ENCODE measurements at places on chromosomes 4 and X.

DNA sequence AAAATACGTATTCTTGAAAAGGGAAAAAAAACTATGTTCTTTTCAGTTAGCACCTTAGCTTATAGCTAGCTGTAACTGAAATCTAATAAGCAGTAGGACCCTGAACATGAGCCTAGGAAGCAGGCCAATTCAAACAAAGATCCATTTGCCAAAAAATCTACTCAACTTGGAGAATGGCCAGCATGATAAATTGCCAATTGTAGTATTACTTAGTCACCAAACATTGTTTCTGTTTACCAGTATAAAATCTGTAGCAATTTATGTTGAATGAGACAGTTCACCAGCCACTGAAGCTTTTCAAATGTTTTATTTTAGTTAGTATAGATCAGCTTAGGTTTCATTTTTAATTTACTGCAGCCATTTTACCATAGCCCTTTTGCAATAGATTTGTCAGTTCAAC, 323.6 kb upstream of the DIPK2B start:
- DNase-seq: peak; percentile 54

DNA sequence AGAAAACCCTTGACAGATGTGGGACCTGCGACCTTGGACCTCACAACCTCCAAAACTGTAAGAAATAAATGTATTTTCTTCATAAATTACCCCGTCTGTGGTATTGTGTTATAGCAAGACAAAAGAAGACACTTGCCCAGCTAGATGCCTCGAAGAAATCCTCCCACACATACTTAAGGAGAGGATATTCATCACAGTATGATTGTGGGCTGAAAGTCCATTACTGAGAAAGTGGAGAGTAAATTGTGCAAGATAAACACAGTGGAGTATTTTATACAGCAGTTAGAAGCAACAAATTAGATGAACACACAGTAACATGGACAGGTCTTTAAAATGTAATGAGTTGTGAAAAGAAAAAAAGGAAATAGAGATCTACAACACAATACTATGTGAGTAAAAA, 25.8 kb upstream of the PLA2G12A start:
- no peak for DNase-seq

- DNase-seq: peak; percentile 13
Measured at GRCh38 chr4:37662861-37663390, 23.2 kb downstream of the RELL1 start.

- DNase-seq: peak; percentile 4
Measured at GRCh38 chr4:98802770-98803198, 126.1 kb downstream of the EIF4E start.

- no peak for DNase-seq
Measured at GRCh38 chr4:24930151-24930550, 17.3 kb upstream of the CCDC149 start.

- DNase-seq: no peak
Measured at GRCh38 chr4:104795264-104795939, 300.7 kb upstream of the CXXC4 start.

GRCh38 chr4:172521680-172522079, 646.9 kb upstream of the GALNT7 start:
- no peak for DNase-seq

- peak; percentile 43 for DNase-seq
Measured at GRCh38 chr4:122831515-122832196, 5.0 kb downstream of the FGF2 start.

DNA sequence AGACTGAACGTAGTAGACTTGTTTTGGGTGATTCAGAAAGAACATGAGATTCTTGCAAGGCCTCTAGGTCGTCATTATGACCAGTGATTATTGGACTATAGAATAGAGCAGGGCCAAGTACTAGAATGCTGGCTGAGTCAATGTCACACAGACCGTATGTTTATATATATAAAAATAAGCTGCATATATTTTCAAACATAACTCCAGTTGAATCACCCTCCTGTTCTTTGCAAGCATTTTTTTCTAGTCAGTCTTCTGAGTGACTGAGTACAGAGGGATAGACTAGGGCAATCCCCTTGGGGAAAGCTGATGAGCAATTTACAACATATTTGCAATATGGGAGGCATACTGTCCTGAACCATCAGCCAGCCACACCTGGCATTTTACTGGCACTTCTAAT, 48.4 kb upstream of the PRPS1 start:
- peak; percentile 22 for DNase-seq

DNA sequence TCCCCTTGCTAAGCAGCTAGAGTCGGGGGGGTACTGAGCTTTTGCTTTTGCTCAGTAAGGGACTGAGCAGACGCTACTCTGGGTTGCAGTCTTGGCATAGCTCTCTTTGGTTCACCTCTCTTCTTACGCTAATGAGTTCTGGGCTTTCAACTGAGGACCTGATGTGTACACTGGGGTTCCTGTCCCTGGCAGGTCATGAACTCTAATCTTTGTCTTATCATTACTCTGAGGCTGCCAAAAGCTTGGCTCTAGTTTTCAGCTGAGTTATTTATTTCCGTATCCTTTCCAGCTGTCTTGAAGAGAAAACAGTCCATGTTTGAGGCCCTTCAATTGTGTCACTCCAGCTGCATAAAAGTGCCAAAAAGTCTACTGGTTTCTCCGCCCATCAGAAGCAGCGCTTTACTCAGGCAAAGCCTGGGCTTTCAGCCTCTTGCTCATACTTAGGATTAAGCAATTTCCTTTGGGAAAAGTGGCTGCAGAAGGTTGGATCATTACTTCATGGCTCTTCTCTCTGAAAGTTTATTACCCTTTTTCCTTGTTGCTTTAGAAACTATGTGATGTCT, 121.0 kb upstream of the STOX2 start:
- DNase-seq: peak; percentile 11

- no peak for DNase-seq
Measured at GRCh38 chr4:1743551-1743950, 22.2 kb downstream of the TACC3 start.

DNA sequence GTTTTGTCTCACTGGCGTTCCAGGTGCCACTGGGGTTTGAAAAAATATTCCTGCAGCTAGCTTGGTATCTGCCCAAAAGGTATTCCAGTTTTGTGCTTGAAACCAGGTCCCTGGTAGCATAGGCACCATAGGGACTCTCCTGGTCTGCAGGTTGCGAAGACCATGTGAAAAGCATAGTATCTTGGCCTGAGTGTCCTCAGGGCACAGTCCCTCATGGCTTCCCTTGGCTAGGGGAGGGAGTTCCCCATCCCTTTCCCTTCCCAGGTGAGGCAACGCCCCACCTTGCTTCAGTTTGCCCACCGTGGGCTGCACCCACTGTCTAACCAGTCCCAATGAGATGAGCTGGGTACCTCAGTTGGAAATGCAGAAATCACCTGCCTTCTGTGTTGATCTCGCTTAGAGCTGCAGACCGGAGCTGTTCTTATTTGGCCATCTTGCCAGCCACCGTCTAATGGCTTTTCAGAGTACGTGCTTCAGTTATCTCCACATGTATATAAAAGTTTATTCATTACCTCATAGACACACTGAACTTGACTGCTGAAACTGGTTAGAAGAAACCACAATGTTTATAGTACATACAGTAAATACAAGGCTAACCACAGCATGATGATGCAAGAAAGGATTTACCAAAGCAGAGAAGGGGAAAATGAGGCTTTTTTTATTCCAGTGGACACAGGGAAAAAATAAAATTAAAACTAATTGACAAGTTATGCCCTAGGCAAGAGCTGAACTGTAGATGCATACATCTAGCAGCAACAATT, 10.6 kb downstream of the PBDC1 start:
- DNase-seq: peak; percentile 76

DNA sequence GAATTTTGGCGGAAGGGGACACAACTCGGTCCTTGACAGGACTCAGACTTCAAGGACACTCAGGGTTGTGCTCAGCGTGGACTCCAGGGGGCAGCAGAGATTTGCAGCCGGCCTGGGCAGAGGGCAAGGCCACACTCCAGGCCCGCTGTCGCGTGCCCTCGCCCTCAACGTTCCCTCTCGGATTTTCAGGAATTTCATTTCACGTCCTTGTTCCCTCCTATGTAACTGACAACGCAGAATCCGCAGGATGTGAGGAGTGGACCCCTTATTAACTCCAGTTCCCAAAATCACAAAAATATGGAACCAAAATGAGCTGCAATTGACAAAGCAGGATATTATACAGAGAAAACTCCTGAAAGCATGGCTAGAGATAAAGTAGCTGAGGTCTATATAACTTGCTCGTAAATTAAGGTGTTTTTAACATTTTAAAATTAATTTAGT, 21.0 kb upstream of the DCTD start:
- peak; percentile 77 for DNase-seq

GRCh38 chr4:38128478-38129459, 168.6 kb downstream of the PTTG2 start:
- peak; percentile 41 for DNase-seq

DNA sequence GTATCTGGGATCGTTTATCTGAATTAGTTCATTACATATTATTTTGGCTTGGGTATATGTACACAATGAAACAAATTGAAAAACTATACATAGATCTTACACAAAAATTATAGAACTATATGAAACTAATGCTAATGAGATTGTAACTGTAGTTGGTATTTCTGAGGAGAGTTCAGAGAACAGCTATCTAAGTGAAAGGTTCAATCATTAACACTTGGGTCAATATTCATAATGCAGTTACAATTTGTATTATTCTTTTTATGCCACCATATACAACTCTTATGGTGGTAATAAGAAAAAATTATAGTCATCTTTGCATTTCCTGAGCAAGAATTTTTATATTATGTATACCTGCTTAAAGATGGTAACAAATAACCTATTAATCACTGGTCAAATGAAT, 461.0 kb downstream of the GRXCR1 start:
- DNase-seq: no peak

DNA sequence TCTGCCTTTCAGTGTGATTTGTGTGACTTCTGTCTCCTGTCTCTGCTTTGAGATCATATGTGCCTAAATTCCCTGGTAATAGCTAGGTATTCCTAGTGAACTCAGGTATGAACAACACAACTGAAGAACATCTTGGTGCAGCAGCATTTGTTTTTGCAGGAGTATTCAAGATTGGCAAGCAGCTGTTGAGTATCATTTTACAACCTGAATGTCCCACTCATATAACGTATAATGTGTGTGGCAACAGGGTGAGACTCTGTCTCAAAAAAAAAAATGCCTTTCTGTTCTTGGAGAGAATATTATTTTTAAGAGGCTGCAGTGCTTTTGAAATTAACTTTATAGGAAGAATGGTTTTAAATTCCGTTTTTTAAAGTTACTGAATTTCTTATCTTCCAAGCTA, 7.7 kb downstream of the LSM6 start:
- DNase-seq: no peak

DNA sequence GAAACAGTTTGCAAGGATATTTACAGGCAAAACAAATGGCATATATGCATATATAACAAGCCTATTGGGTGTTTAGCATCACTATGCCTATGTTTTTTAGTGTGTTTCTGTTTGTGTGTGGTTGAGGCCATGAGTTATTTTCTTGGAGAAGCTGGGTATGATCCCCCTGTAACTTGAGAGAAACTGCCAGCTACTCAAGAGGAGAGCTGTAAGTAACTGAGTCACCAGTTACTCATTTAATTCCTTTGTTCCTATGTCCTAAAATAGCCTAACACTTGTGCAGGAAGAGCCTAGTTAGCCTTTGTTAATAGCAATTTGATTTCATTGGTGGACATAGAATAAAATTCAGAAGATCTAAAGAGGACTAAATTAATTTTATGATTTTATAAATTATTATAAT, 79.1 kb downstream of the PWWP3B start:
- no peak for DNase-seq

DNA sequence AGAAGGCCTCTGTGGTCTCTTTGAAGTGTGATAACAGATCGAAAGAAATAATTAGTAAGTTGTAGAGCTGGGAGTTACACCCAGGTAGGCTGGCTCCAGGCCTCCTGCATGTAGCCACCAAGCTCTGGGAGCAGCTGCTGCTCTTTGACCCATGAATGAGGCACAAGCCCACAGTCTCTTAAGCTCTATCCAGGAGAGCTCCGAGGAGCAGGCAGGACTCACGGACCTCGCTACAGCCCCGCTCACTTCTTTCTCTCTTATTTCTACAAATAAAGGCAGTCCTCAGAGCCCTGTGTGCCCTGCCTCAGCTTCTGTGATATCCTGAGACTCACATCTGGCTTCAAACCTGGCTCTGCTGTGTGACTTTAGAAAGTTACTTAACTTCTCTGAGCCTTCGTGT, 86.9 kb downstream of the EVC start:
- DNase-seq: no peak

- no peak for DNase-seq
Measured at GRCh38 chr4:121519236-121519838, 138.5 kb upstream of the QRFPR start.

- DNase-seq: peak; percentile 62
Measured at GRCh38 chr4:152283801-152284470, 252.0 kb downstream of the FBXW7 start.

GRCh38 chr4:185145572-185145971, 2.5 kb downstream of the SLC25A4 start:
- no peak for DNase-seq

DNA sequence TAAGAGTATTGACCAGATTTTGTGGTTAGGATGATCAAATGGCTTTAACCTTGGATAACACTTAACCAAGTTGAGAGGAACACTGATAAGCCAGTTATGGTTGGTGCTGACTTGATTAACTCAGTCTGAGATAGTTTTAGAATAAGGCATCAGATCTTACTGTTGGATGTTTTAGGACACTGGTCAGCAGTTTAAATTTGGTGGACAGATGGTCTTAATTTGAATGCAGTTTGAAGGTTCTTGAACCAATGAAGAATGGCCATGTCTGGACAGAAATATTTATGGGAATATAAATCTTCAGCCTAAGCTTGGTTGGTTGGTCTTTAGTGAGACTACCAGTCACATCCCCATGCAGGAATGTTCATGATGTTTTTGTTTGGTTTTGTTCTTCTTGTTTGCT, 2.6 kb upstream of the GIMD1 start:
- DNase-seq: peak; percentile 57

DNA sequence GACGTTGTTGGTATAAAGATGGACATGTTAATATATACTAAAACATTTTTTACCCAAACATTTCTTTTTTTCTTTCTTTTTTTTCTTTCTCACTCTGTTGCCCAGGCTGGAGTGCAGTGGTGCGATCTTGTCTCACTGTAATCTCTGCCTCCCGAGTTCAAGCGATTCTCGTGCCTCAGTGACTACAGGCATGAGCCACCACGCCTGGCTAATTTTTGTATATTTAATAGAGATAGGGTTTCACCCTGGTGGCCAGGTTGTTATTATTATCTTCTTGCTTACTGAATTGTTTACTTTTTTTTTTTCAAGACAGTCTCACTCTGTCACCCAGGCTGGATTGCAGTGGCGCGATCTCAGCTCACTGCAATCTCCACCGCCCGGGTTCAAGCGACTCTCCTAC, 68.8 kb downstream of the HOPX start:
- DNase-seq: no peak

GRCh38 chr4:174047363-174047762, 236.1 kb downstream of the FBXO8 start:
- no peak for DNase-seq

DNA sequence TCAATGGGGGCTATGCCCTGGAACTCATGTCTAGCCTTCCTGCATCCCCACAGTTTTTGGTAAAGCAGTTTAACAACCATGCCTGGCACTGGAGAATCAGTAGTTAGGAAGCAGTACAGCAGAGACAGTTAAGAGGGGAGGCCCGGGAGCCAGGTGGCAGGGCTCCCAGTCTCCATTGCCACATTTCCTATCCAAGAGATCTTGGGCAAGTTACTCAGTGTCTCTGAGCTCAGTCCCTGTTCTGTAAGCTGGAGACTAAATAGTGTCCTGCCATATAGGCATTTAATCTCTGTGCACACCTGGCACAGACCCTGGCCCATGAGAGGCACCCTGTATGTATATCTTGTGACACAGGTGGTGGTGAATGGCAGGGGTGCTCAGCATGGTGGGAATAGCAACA, 156.1 kb upstream of the EOLA2 start:
- no peak for DNase-seq

Measured in EH (cell line).